ENCODE measurements at places on chromosomes 11 and 22. TPM values are rescaled to one million over a fixed set of nuclear protein-coding genes. Genes with fewer than 3 reads are reported as not detected.

- no peaks in the 10 kb centered on the region for H3K36me3 ChIP-seq
- H3K27ac ChIP-seq: peak overlapping the region; percentile 77
- H3K4me3 ChIP-seq: no peak overlapping the region
- H3K27me3 ChIP-seq: no peaks in the 10 kb centered on the region
- H3K4me1 ChIP-seq: peaks cover 42% of the 10 kb centered on the region
Observed at GRCh38 chr11:72146625-72147024, 11.1 kb downstream of the FOLR3 start.

Gene FGF19
- total RNA-seq: not detected

DNA sequence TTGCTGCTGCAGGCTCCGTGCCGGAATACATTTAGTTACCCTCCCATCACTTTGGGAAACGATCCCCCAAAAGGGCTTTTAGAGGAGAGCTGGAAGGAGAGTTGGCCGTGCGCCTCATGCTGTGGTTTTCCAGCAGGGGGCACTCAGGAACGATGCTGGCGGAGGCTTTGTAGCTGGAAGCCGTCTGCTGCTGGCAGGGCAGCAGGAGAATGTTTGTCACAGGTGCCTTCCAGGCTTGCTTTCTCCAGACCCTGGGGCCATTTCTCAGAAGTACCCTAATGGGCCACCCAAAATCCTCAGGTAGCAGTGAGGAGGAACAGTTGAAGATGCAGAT, 30.0 kb upstream of the CABP7 start:
- H3K36me3 ChIP-seq: no peaks in the 10 kb centered on the region
- H3K4me1 ChIP-seq: peaks cover 17% of the 10 kb centered on the region
- DNase-seq: peak; percentile 27
- no peaks in the 10 kb centered on the region for H3K27me3 ChIP-seq
- no peak overlapping the region for H3K4me3 ChIP-seq
- peak overlapping the region; percentile 17 for H3K27ac ChIP-seq

Gene E2F8
- total RNA-seq: 3.6 TPM

Gene OR8D1
- total RNA-seq: not detected

Gene ABTB2
- 4.0 TPM for total RNA-seq

DNA sequence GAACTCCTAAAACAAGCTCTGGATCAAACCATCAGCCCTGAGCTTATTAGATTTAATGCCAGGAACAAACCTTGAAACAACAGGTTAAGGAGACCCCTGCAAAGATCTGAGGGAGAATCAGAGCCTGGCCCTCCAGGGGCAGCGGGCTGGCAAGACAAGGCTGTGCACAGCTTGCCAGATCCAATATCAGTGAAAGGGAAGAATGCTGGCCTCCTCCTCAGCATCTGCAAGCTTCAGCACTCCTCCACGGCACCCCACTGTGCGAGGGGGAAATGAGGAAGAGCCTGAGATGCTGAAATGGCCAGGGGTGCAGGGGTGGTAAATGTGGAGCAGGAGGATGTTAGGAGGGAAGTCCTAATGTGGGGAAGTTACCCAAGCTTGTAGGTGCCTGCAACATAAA, 167.0 kb downstream of the TENM4 start:
- peaks cover 4% of the 10 kb centered on the region for H3K36me3 ChIP-seq
- no peak overlapping the region for H3K27ac ChIP-seq
- H3K27me3 ChIP-seq: no peaks in the 10 kb centered on the region
- H3K4me3 ChIP-seq: no peak overlapping the region
- peaks cover 25% of the 10 kb centered on the region for H3K4me1 ChIP-seq

DNA sequence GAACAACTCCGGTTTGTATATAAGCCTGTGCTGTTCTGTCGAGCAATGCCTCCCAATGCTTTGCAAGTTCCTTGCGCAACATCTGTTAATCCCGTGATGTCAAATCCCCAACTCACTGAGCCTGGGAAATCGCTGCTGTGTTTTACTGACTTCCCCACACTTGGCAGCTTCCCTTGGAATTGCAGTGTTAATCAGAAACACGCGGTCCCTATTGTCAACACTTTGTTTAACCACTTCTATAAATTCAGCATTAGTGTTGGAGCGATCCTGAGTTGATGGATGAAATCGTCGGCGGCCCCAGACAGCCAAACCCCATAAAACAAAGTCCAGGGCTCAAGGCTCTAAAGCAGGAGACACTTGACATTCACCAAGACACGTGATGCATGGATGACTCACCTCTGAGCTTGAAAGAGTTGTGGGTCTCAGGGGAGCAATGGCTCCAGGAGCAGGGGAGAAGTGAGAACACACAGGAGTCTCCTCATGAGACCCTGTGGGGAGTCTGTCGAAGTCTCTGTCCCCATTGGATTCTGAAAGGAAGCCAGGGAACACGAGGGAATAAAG, 555.3 kb downstream of the MIAT start:
- peaks cover 15% of the 10 kb centered on the region for H3K27me3 ChIP-seq
- DNase-seq: peak; percentile 85
- H3K4me3 ChIP-seq: peak overlapping the region; percentile 59

DNA sequence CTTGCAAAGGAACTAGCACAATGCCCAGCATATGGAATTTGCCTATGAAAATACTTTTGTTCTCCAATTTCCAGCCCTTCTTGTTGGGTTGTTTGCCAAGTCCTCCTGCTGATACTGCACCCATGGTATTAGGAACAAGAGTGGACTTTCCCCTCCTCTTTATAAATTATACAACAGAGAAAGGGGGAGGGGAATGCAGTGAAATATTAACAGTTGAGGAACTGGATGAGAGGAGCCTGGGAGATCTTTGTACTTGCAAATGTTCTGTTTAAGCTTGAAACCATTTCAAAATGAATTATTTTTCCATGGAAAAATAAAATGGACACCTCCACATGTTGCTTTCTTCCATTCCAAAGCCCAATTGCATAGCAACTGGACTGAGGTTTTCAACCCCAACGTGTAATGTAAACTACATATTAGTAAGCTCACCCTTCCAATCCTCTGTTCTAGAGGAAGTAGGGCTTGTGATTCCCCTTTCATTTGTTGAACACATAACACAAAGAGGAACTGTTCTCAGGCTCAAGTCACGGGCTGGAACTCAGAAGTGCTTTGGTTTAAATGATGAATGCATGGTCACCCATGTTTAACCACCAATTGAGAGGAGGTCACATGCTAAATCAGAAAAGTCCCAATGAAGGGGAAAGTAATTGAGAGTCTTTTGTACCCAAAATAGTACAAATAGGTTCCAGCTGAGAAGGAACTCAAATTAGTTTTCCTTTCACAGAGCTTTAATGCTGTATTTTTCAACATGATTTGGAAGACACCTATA, 66.2 kb upstream of the ZC3H12C start:
- DNase-seq: no peak
- H3K4me1 ChIP-seq: peaks cover 10% of the 10 kb centered on the region
- no peaks in the 10 kb centered on the region for H3K36me3 ChIP-seq
- H3K27me3 ChIP-seq: peaks cover 2% of the 10 kb centered on the region
